Stimulated activated CD8-positive, alpha-beta memory T cell treated with anti-CD3 and anti-CD28 coated beads, Interleukin-7, amount 100 ng/mL, for 1 hour (primary cell): ENCODE measurements at places on chromosomes 4 and X.

DNA sequence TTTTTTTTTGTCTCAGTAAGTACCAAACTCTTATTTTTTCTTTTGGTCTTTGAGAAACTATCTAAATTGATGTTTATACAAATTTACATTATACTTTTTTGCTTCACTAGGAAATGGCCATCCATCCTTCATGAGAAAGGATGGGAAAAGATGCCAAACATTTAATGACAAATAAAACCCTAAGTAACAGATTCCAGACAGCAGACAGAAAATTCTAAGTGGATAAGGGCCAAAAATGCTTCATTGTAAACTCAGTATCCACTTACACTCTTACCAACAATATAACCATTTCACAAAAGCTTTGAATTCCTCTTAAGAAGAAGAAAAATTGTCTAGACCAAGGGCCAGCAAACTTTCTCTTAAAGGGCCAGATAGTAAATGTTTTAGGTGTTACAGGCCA lies 3.5 kb downstream of the GUCY1B1 start:
- DNase-seq, result no peak

GRCh38 chr4:107153956-107154355 lies 117.8 kb upstream of the DKK2 start:
- no peak for DNase-seq

DNA sequence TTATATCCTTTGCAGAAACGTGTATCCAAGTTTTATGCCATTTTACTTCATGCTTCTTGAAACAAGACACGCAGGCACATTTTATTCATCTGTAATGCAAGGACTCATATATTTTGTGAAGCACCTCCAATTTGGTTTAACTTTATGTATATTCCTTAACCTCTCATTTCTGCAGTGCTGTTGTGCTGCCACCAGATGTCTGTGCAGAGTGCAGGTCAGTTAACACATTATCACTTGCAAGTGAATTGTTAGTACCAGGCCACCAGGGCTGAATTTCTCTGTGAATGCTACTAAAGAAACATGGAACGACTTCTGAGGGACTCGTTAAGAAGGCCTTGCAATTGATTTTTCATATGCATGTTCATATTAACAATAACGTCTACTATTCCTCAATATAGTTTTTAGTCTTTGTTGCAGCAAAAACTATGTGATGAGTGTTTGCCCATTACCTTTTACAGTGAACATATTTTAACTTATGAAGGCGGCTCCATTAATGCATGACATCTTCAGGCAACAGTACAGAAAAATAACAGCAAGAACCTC lies 770.3 kb downstream of the NLGN4X start:
- no peak for DNase-seq

- DNase-seq, result no peak
Measured at GRCh38 chr4:185096032-185096653, 46.9 kb upstream of the SLC25A4 start.

DNA sequence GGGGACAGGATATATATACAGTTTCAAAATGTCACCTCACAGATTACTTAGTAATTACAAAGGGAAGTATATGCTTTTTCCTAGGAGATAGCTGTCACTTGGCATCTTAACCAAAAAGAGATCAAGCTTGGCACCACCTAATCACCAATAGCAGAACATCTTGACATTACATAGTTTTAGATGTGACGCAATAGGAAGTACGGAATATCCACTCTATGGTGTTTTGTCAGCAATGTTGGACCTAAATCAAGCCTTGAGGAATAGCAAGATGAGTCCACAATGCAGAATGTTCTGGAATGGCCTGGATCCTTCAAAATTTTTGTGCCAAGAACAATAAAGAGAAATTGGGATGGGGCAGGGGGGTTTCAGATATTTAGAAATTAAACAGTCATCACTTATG lies 1488.2 kb downstream of the FSTL5 start:
- no peak for DNase-seq

DNA sequence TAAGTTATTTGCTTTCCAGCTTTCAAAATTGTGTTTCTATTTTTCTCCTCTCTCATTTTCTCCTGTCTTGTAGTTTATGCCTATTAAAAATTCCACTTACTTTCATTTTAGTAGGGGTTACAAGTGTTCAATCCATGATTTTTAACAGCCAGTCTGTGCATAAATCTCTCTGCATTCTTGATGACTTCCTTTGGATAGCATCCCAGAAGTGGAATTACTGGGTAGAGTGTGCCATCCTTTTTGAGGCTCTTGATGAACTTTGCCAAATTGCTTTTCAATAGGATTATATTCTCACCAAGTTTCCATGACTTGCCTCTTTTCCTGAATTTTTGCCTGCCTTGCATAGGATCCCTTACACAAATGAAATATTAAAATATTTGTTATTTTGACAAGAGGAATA lies 58.5 kb downstream of the DIPK2B start:
- no peak for DNase-seq

- no peak for DNase-seq
Measured at GRCh38 chr4:8157944-8158709, 486 bp downstream of the ABLIM2 start.

DNA sequence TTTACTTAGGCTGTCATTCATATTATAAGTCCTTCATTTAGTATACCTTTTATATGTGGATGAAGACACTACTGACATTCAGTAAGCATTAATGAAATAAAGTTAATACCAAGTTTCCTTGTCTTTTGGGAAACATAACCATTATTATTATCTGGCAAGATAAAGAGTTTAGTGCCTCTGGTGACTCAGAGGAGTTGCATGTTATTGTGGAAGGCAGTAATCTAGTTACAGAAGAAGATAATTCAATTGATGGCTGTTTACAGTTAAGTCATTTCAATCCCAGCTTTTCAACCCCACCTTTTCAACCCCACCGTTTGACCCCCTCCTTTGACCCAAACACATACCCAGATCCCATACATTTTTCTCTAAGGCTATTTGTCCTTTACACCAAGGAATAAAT lies 143.8 kb downstream of the FANCB start:
- DNase-seq, result no peak

DNA sequence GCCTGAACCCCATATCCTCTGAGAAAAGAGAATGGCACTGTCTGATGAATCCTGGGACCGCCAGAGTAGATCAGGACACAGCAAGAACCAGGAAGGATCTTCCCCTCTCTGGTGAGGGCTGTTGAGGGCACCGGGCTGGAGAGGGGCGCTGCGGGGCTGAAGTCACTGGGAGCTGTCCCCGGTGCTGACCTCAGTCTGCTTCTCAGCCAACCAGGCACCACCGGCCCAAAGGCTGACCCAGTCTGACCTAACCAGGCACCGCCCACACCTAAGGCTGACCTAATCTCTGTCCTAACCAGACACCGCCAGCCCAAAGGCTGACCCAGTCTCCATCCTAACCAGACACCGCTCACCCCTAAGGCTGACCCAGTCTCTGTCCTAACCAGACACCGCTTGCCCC lies 82.8 kb downstream of the CPZ start:
- DNase-seq, result no peak

DNA sequence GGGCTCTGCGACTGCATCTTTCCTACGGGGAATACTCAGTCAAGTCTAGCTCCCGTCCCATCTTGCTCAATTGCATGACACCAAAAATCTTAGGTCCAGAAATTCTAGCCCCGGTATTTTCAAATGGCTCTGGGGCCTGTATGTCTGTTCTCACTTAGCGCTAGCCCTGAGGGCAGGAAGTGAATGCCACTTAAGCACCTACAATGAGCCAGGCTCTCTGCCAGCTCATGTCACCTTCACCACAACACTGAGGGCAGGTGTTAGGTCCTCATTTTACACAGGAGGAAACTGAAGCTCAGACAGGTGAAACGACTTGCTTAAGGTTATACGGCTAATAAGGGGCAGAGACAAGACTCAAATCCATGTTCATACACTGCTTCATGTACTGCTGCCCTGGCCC lies 282.8 kb downstream of the PPP1R2C start:
- DNase-seq, result no peak

DNA sequence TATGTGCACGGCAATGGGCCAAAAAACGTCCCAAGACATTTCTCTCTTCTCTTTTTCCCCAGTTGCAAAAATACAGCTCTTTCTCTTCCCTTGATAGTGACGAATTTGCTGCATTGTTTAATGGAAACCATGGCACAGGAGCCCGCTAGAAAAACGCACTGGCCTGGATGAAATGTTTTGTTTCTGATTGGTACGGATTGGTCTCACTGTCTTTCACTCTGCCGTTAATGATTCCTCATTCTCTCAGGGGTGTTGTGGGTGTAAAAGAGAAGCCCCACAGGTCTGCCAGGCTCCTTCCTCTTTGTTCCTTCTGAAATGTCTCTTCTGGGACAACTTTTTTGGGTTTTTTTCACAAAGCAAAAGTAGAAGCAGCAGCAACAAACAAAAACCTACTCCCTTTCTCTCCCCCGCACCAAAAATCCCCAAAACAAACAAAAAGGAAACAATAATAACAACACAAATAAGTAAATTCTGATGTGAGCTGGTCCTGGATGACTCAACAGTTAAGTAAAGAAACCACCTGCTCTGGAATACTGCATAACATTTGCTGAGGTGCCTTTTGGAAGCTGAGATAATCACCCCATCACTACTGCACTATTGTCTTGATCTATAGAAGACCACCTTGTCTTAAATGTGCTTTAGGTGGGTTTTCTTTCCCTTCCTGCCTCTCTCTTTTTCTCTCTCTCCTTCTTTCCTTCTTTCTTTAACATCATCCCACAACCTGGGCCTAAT lies 89.8 kb downstream of the PLAC1 start:
- no peak for DNase-seq
